ENCODE measurements at places on chromosomes 2 and 18. TPM values are rescaled to one million over a fixed set of nuclear protein-coding genes. Genes with fewer than 3 reads are reported as not detected.

FTCDNL1 gene
- 2.0 TPM for total RNA-seq

SCYGR4 gene
- not detected for total RNA-seq

DHRS9 gene
- total RNA-seq, result 0.74 TPM

GRCh38 chr18:53004798-53005197 lies 664.8 kb downstream of the DCC start:
- DNase-seq, result no peak

BCL11A gene
- total RNA-seq, result 31.2 TPM

- no peak for DNase-seq
Observed at GRCh38 chr18:79210002-79210910, 141.1 kb downstream of the ATP9B start.

GRCh38 chr18:44507729-44508325 lies 172.9 kb upstream of the SETBP1 start:
- peak; percentile 40 for DNase-seq

- no peak for DNase-seq
Observed at GRCh38 chr2:39508198-39508597, 71.1 kb upstream of the MAP4K3 start.

GKN2 gene
- not detected for total RNA-seq

CD207 gene
- not detected for total RNA-seq

EMILIN2 gene
- total RNA-seq, result 23.4 TPM

IHH gene
- not detected for total RNA-seq

GRCh38 chr18:71045331-71046065 lies 756.7 kb downstream of the SOCS6 start:
- DNase-seq, result no peak

DNA sequence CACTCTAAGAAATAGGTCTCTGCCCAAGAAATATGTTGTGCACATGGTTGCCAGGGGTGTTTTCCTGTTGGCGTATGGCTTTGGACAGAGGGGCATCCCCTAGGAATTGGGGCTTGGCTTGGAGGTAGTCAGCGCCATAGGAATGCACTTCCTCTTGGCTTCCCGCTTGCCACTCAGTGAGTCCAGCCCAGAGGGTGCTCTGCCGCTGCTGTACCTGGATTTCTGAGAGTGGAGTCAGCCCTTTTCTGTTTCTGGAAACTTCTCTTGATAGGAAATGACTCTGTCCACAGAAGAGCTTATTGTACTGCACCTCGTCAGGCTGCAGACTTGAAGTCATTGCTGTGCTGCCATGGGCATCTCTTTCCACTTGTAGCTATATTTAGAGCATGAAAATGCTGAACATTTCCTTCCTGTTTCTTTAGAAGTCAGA lies 116.7 kb upstream of the MGAT5 start:
- peak; percentile 50 for DNase-seq

GRCh38 chr2:236167297-236168109 lies 683 bp downstream of the GBX2 start:
- peak; percentile 61 for DNase-seq
